ENCODE measurements at places on chromosomes 2 and 18.

- peak; percentile 90 for DNase-seq
Measured at GRCh38 chr2:230984393-230985220, 11.3 kb upstream of the SPATA3 start.

DNA sequence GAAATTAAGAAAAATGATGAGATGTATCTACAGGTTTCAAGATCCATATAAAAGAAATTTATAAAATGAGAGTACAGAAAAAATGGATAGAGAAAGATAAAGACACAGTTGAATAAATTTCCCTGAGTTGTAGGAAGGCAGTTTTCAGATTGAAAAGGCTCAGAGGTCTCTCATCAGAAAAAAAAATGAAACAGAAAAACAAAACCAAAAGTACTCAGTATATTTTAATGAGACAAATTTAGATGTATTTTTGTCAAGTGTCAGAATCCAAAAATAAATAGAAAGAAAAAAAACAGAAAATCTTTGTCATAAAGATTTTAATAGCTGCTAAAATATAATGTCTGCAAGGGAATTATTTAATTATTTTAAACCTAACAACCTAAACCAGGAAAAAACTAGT, 520.5 kb downstream of the KCNJ3 start:
- no peak for DNase-seq

DNA sequence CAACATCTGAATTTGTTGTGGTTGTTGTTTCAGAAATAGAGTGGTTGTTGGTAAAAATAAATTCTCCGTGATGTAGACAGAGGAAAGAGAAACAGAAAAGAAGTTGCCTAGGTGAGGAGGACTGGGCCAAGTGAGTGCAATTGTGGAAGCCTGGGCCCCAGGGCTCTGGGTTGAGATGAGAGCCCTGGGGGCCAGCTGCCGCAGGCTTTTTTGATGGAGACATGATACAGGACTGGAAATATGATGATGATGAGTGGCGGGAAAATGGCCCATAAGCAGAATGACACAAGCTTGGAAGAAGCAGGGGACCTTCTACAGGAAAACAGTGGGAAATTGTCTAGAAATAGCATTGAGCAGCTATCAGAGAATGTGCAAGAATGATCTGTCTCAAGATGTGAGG, 181.8 kb downstream of the TDRD15 start:
- DNase-seq: no peak

DNA sequence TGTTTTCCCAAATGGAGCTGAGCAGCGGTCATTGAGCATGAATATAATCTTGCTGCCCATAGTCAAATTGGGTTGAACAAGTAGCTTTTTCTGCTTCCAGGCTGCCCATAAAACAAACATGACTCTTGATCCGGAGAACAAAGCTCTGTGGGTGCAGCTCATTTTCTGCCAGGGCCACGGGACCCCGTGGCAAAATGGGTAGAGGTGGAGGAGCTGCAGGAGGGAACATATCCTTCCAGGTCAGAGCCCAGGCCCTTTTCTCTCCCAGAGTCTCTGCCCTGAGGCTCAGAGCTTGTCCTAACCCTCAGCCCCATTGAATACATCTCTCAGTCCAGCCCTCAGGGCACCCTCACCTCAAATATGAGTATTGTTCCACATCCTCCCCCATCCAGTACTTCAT, 151.6 kb upstream of the TWIST2 start:
- no peak for DNase-seq

- DNase-seq: no peak
Measured at GRCh38 chr2:6181926-6182325, 489.7 kb downstream of the SOX11 start.

GRCh38 chr2:135768863-135769262, 27.2 kb downstream of the UBXN4 start:
- DNase-seq: no peak

DNA sequence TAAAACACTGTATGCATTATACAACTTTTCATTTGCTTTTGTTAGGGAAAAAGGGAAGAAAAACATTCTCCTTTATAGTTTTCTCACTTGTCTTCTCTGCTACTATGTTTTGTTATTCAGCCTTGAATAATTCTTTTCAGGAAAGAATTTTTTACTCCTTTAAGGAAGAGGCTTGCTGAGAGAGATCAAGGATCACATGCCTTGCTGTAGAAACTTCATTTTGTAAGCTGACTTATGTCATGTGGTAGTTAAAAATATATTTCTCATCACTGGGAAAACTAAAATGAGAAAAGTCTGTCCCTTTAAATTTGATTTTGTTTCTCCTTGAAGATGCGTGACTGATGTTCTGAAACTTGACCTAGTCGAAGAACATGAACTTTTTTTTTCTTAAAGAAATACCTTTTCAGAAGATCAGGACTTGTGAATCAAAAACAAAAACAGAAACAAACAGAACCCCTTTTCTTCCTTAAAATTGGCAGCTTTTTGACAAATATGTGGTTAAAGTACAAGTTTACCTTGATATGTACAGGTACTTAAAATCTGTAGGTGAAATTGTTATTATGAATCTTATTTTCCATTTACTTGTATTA, 145.1 kb downstream of the COMMD1 start:
- no peak for DNase-seq

DNA sequence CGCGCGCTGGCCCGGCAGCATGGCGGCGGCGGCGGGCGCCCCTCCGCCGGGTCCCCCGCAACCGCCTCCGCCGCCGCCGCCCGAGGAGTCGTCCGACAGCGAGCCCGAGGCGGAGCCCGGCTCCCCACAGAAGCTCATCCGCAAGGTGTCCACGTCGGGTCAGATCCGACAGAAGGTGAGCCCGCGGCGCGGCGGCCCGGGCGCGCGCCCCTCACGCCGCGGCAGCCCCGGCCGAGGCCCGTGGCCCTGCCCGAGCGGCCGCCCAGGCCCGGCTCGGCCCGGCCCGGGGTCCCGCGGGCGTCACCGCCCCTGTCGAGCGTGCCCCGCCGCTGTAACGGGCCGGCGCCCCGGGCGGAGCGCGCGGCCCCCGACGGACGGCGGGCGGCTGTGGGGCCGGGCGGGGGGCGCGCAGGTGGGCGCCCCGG, 218 bp downstream of the DGKD start:
- no peak for DNase-seq

GRCh38 chr18:61236356-61237057, 96.7 kb upstream of the CDH20 start:
- no peak for DNase-seq

- DNase-seq: no peak
Measured at GRCh38 chr2:10016802-10017258, 26.5 kb upstream of the KLF11 start.

DNA sequence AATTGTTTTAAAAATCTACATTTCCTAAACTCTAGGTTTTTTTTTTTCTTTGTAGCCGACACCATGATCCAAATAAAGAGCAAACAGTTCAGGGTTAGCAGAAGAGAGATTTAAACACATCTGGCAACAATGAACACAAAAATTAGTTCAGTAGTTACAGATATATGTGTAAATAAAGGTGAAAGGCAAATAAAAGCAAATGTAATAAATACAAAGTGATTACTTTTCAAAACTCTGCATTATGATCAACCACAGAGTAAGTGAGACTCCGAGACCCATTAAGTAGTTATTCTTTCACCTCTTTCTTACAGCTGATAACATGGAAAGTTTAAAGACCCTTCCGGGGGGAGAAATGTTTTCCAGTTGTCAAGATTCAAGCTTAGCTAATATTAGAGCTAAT, 716 bp downstream of the CALCRL start:
- no peak for DNase-seq

- DNase-seq: no peak
Measured at GRCh38 chr2:236176951-236177350, 8.8 kb upstream of the GBX2 start.

GRCh38 chr2:100285691-100286090, 36.6 kb downstream of the LONRF2 start:
- DNase-seq: no peak

GRCh38 chr2:218981881-218982585, 3.0 kb downstream of the FEV start:
- DNase-seq: peak; percentile 53

- no peak for DNase-seq
Measured at GRCh38 chr2:237546040-237546875, 20.1 kb upstream of the PRLH start.

GRCh38 chr2:240351826-240352426, 83.5 kb upstream of the GPC1 start:
- DNase-seq: no peak

GRCh38 chr18:35442701-35443100, 55.1 kb downstream of the INO80C start:
- no peak for DNase-seq

DNA sequence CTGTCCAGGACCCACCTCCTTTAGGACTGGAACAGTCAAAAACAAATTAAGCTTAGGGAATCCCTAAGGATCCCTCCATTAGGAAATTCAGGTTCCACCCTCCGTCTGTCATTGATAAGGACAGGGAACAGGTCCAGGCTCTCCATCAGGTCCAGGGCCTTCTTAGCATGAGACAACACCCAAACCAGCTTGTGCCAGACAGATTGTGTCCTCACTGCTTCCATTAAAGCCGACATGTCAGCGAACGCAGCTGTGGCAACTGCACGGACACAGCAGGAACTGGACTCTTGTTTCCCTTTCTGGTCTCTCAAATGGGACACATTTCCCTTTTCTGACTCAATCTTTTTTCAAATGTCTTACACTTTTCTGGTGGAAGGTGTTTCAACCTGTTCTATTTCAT, 81.4 kb downstream of the BCL11A start:
- DNase-seq: no peak

- no peak for DNase-seq
Measured at GRCh38 chr2:40432921-40433483, 18.9 kb downstream of the SLC8A1 start.

DNA sequence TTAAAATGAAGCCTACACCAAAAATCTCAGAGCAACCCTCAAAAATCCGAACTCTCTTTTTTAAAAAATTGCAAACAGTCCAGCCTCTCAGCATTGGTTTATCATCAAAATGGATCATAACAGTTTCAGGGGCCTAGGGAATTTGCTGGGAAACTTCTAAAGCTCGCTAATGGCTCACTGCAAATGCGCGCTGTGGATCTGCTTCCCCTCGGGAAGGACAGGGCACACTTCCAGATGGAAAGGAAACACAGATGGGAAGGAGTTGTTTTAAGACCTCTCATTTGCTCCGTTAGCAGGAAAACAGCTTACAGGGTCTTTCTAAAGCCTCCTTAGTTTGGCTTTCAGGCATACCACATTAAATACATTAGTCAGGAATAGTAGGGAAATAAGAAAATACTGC, 27.2 kb downstream of the FECH start:
- DNase-seq: no peak

GRCh38 chr2:177754492-177754873, 318.1 kb downstream of the PDE11A start:
- no peak for DNase-seq
